ENCODE measurements at places on chromosomes 11 and 22. TPM values are rescaled to one million over a fixed set of nuclear protein-coding genes. Genes with fewer than 3 reads are reported as not detected.

GRCh38 chr11:67099831-67100324 lies 19.2 kb upstream of the KDM2A start:
- DNase-seq, result no peak

DNA sequence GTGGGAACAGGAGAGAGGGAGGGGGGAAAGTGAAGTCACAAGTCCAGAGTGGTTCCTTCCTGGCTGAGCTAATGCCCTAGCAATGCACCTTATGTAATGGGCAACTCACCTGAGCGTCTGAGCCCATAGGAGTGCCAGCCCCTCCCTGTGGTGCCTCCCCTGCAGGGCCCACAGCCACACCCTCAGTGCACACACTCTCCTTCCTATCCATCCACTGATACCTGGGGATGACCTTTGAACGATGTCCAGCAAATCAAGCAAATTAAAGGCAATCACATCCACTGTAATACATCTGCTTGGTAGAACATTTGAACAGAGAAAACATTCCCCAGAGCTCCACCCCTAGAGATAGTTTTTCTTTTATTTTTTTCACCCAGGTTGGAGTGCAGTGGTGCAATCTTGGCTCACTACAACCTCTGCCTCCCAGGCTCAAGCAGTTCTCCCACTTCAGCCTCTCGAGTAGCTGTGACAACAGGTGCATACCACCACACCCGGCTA lies 19.6 kb upstream of the MICAL2 start:
- DNase-seq, result no peak

- DNase-seq, result no peak
These were observed 379.4 kb downstream of the CADM1 start for GRCh38 chr11:115124786-115125185.

- DNase-seq, result peak; percentile 17
These were observed 512 bp upstream of the GRIA4 start for GRCh38 chr11:105609341-105609781.

DNA sequence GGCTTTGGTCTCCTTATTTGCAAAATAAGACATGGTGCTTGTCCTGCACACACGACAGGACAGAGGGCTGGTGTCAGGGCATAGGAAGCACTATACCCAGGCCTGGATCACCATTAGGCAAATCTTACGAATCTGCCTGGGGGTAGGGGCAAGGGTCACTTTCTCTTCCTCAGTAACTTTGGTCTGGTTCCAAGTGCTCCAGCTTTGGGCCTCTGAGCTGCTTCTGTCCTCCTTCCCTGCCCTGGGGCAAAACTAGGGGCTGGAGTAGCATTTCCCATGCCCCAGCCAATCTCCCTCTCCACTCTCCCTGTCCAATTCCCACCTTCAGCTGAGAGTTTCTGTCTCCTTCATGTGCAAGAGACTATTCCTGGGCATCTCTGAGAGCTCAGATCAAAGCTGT lies 123.7 kb upstream of the NECTIN1 start:
- DNase-seq, result no peak

The VPS51 gene
- total RNA-seq, result 173 TPM

The FAM168A gene
- 30.2 TPM for total RNA-seq

The FIBIN gene
- 0.39 TPM for total RNA-seq

The ZNF214 gene
- total RNA-seq, result 9.9 TPM

The FAM89B gene
- total RNA-seq, result 63.2 TPM

The DLG2 gene
- total RNA-seq, result 13.8 TPM

Measured in testis (tissue), 5 donors.